ENCODE measurements at places on chromosomes 7 and 10.
A peak's percentile ranks its signal among the peaks of the same experiment; 100 is the strongest.

GRCh38 chr10:47109906-47110305, 190.1 kb upstream of the GDF10 start:
- no peaks in the 10 kb centered on the region for H3K4me1 ChIP-seq
- no peak overlapping the region for H3K4me3 ChIP-seq
- H3K36me3 ChIP-seq = no peaks in the 10 kb centered on the region
- H3K27ac ChIP-seq = no peak overlapping the region
- no peak for DNase-seq

DNA sequence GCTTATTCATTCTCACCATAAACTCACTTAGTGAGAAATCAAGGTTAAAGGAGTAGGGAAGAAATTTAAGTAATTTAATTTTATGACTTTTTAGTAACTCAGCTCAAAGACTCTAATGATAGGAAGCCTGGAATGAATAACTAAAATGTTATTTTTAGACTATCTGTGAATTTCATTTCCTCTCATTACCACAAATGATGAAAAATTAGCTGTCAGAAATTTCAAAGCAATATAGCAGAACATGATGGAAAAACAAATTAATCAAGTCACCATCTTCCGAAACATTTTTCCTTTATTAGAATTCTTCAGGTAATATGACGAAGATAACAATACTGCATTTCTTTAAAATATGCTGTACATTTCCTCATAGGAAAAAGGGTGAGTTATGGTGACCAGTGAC, 2.7 kb upstream of the ITGB8 start:
- no peak overlapping the region for H3K27ac ChIP-seq
- no peaks in the 10 kb centered on the region for H3K27me3 ChIP-seq
- H3K36me3 ChIP-seq = no peaks in the 10 kb centered on the region

GRCh38 chr7:111836592-111836991, 274.3 kb upstream of the IMMP2L start:
- H3K27ac ChIP-seq = no peak overlapping the region
- H3K36me3 ChIP-seq = no peaks in the 10 kb centered on the region
- no peak for DNase-seq
- H3K4me1 ChIP-seq = peaks cover 27% of the 10 kb centered on the region
- H3K4me3 ChIP-seq = no peak overlapping the region
- H3K27me3 ChIP-seq = no peaks in the 10 kb centered on the region

- H3K36me3 ChIP-seq = no peaks in the 10 kb centered on the region
- no peaks in the 10 kb centered on the region for H3K27me3 ChIP-seq
- peak overlapping the region; percentile 31 for H3K4me3 ChIP-seq
- peak; percentile 93 for DNase-seq
- H3K4me1 ChIP-seq = peaks cover 15% of the 10 kb centered on the region
Observed at GRCh38 chr10:290026-290725, 154.9 kb downstream of the ZMYND11 start.

DNA sequence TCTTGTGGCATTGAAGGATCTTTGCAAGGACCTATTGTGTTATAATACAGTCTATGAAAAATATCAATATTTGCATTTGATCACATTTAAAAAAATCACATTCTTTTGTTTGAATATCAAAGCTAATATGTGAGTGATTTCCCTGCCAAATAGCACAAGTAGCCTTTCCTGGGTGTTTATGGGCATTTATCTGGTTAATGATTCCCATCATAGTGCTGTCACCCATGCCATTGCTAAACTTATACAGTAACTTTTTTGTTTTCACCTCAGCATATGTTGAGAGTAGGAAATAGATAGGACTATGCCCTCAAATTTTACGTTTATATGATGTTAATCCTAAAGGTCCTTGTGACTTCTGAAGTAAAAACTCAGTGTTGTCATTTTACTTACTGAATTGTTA, 136.9 kb downstream of the CFTR start:
- H3K4me3 ChIP-seq = no peak overlapping the region
- no peak overlapping the region for H3K27ac ChIP-seq
- no peak for DNase-seq
- no peaks in the 10 kb centered on the region for H3K27me3 ChIP-seq
- no peaks in the 10 kb centered on the region for H3K36me3 ChIP-seq

GRCh38 chr7:64873517-64873916, 29.6 kb upstream of the ZNF273 start:
- no peak for DNase-seq
- no peaks in the 10 kb centered on the region for H3K4me1 ChIP-seq
- H3K27ac ChIP-seq = no peak overlapping the region
- H3K4me3 ChIP-seq = no peak overlapping the region
- H3K36me3 ChIP-seq = no peaks in the 10 kb centered on the region

- no peak overlapping the region for H3K4me3 ChIP-seq
- DNase-seq = no peak
- 0 out of 2 replicates have a peak, but pooled peaks cover 19% of the 10 kb centered on the region for H3K36me3 ChIP-seq
- no peaks in the 10 kb centered on the region for H3K4me1 ChIP-seq
- H3K27ac ChIP-seq = no peak overlapping the region
Observed at GRCh38 chr7:149007146-149007545, 21.2 kb downstream of the PDIA4 start.

GRCh38 chr10:43204042-43204942, 62.6 kb downstream of the RASGEF1A start:
- H3K36me3 ChIP-seq = no peaks in the 10 kb centered on the region
- H3K4me3 ChIP-seq = no peak overlapping the region
- DNase-seq = no peak
- H3K27ac ChIP-seq = no peak overlapping the region

DNA sequence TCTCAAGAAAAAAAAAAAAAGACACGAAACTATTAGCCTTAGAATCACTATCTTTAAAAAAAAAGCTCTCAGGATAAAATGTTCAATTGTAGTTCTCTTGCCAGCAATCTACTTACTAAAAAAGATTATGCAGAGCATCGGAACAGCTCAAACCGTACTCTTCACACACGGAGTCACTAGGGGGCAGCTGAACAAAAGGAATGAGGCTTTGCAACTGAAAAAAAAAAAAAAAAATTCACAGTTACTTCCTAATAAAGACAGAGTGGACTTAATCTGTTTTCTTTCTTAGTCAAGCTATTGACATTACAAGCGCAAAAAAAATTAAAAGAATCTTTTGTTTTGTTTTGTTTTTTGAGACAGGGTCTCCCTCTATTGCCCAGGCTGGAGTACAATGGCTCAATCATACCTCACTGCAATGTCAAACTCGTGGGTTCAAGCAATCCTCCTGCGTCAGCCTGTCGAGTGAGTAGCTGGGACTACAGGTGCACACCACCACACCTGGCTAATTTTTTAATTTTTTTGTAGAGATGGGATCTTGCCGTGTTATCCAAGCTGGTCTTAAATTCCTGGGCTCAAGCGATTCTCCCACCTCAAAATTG, 11.5 kb downstream of the PMS2 start:
- no peak overlapping the region for H3K27ac ChIP-seq
- H3K4me3 ChIP-seq = no peak overlapping the region
- H3K36me3 ChIP-seq = peaks cover 33% of the 10 kb centered on the region
- no peaks in the 10 kb centered on the region for H3K27me3 ChIP-seq
- DNase-seq = peak; percentile 82

- no peaks in the 10 kb centered on the region for H3K36me3 ChIP-seq
- H3K4me1 ChIP-seq = no peaks in the 10 kb centered on the region
- peak overlapping the region; percentile 36 for H3K27ac ChIP-seq
- DNase-seq = peak; percentile 78
Observed at GRCh38 chr10:24209946-24210491, 1.1 kb downstream of the KIAA1217 start.

GRCh38 chr7:55501611-55502010, 70.7 kb downstream of the VOPP1 start:
- no peaks in the 10 kb centered on the region for H3K36me3 ChIP-seq
- H3K4me1 ChIP-seq = peaks cover 16% of the 10 kb centered on the region
- no peak overlapping the region for H3K27ac ChIP-seq
- DNase-seq = no peak

DNA sequence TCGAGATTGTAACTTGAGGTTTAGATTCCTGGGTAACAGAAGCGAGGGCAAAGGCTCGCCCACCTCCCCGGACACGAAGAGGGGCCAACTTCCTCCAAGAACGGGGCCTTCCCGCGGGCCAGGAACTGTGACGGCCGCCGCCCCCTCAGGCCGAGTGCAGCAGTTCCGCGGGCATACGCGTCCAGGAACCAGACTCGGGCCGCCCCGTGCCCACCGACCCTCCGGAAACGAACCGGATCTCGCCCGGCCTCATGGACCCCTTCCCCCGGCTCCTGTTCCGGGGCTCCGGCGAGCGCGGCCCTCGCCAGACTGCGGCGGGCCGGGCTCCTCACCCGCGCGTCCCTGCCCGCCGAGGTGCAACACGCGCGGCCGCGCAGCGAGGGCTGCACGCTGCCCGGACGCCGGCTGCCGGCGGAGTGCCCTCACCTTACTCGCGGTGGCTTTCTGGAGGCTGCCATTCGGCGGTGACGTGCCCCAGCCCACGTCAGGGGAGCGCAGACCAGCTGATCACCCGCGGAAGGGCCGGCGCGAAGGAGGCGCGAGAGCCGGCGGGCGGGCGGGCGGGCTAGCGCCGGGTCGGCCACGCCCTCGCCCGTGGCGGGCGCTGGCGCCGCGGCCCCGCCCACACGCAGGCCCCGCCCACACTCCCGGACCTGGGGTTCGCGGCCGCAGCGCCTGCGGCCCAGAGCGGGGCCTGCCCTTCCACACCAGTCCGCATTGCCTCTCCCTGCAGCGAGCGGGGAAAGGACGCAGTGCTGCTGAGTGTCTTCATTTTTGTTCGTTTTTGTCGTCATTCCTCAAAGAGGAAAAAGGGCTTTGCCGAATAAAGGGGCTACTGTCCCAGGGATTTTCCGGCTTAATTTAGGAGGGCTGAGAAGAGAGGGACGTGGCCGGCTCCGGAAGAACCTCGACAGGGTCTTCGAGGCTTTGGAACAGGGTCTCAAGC, at the start of gene XPNPEP1:
Gene XPNPEP1 (minus strand): TSS at position 536 of the 946 bp plus-strand sequence. CDS start 78 bp downstream, at position 458.
- peaks cover 11% of the 10 kb centered on the region for H3K4me1 ChIP-seq
- H3K27me3 ChIP-seq = no peaks in the 10 kb centered on the region
- peak; percentile 96 for DNase-seq
- peak within 1 kb of the TSS; percentile 70 for H3K27ac ChIP-seq
- no peaks in the 10 kb centered on the region for H3K36me3 ChIP-seq

All from GM23248 (cell line).